Tibial nerve (tissue), 4 donors: ENCODE measurements at places on chromosomes 12 and 14. TPM values are rescaled to one million over a fixed set of nuclear protein-coding genes. Genes with fewer than 3 reads are reported as not detected.

LPAR5 gene
- total RNA-seq = 3.6 TPM

ANG gene
- total RNA-seq = 41.9 TPM

RNASE4 gene
- 193 TPM for total RNA-seq

NOXRED1 gene
- not detected for total RNA-seq

KRT3 gene
- total RNA-seq = not detected

ZC2HC1C gene
- total RNA-seq = 1.3 TPM

RNASE1 gene
- total RNA-seq = 396 TPM

PCK2 gene
- total RNA-seq = 49.2 TPM

E2F7 gene
- not detected for total RNA-seq

MGAT4C gene
- 0.22 TPM for total RNA-seq

C14orf132 gene
- 16.6 TPM for total RNA-seq

WNT5B gene
- total RNA-seq = 11.7 TPM

C12orf76 gene
- 20.8 TPM for total RNA-seq

DBX2 gene
- not detected for total RNA-seq

DUSP6 gene
- 66.5 TPM for total RNA-seq

PPP4R3A gene
- total RNA-seq = 63.3 TPM

KERA gene
- not detected for total RNA-seq

DHH gene
- 63.8 TPM for total RNA-seq

KCNJ8 gene
- 7.4 TPM for total RNA-seq

KLHL33 gene
- total RNA-seq = 1.5 TPM

ATP23 gene
- total RNA-seq = 20.7 TPM

AICDA gene
- total RNA-seq = 0.39 TPM

M6PR gene
- 63.2 TPM for total RNA-seq

MANSC1 gene
- total RNA-seq = 10.8 TPM

ASCL1 gene
- total RNA-seq = not detected

SLC8A3 gene
- 1.0 TPM for total RNA-seq

TBX5 gene
- not detected for total RNA-seq

CLEC9A gene
- total RNA-seq = not detected

FAM186B gene
- 0.98 TPM for total RNA-seq

PNP gene
- 26.9 TPM for total RNA-seq

ADAM20 gene
- total RNA-seq = 1.8 TPM

REM2 gene
- total RNA-seq = 0.42 TPM

TIMM9 gene
- 51.9 TPM for total RNA-seq

WBP11 gene
- 11.7 TPM for total RNA-seq

PRH2 gene
- 14.4 TPM for total RNA-seq

NACA gene
- total RNA-seq = 947 TPM

ACRBP gene
- total RNA-seq = 0.30 TPM
